ENCODE measurements at places on chromosomes 16 and 17.

- H3K27me3 ChIP-seq, result no peaks in the 10 kb centered on the region
- H3K27ac ChIP-seq, result no peak overlapping the region
- H3K4me3 ChIP-seq, result no peak overlapping the region
- H3K4me1 ChIP-seq, result no peaks in the 10 kb centered on the region
- DNase-seq, result no peak
Observed at GRCh38 chr16:89548344-89549006, 12.0 kb upstream of the RPL13 start.

- H3K4me3 ChIP-seq, result no peak overlapping the region
- no peaks in the 10 kb centered on the region for H3K36me3 ChIP-seq
- no peaks in the 10 kb centered on the region for H3K4me1 ChIP-seq
- no peak overlapping the region for H3K27ac ChIP-seq
- H3K27me3 ChIP-seq, result no peaks in the 10 kb centered on the region
Observed at GRCh38 chr17:33012522-33013033, 20.9 kb downstream of the SPACA3 start.

- H3K27ac ChIP-seq, result no peak overlapping the region
- H3K4me1 ChIP-seq, result peaks cover 33% of the 10 kb centered on the region
- peaks cover 3% of the 10 kb centered on the region for H3K27me3 ChIP-seq
- DNase-seq, result no peak
Observed at GRCh38 chr17:45791041-45791582, 7.0 kb downstream of the CRHR1 start.

DNA sequence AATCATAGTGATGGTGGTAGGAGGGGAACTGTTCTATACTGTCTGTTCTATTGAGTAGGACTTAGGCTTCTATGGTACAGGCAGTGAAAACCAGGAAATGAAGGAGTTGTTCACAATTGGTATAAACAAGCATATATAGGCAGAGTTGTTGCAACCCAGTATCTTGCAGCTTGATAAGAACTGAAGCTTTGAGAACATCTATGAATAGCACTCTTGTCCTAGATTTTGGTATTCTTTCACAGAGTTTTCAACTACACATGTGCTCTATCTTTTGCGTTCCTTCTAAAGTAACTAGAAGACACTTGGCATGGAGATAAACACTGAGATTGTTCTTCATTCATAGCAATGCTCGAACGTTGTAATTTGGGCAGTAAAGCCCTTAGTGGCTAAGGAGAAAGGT lies 91.8 kb downstream of the KCNJ2 start:
- no peaks in the 10 kb centered on the region for H3K4me1 ChIP-seq
- no peak overlapping the region for H3K27ac ChIP-seq
- no peaks in the 10 kb centered on the region for H3K36me3 ChIP-seq
- H3K27me3 ChIP-seq, result no peaks in the 10 kb centered on the region
- DNase-seq, result no peak

- H3K4me1 ChIP-seq, result peaks cover 78% of the 10 kb centered on the region
- no peak overlapping the region for H3K4me3 ChIP-seq
- H3K27me3 ChIP-seq, result no peaks in the 10 kb centered on the region
- no peak for DNase-seq
Observed at GRCh38 chr17:73228748-73229236, 32.9 kb downstream of the CPSF4L start.

- DNase-seq, result no peak
- no peaks in the 10 kb centered on the region for H3K4me1 ChIP-seq
- H3K4me3 ChIP-seq, result no peak overlapping the region
- no peaks in the 10 kb centered on the region for H3K27me3 ChIP-seq
Observed at GRCh38 chr17:68676856-68677255, 75.7 kb upstream of the FAM20A start.

- no peak overlapping the region for H3K27ac ChIP-seq
- no peaks in the 10 kb centered on the region for H3K27me3 ChIP-seq
- no peak for DNase-seq
- no peaks in the 10 kb centered on the region for H3K36me3 ChIP-seq
- H3K4me1 ChIP-seq, result no peaks in the 10 kb centered on the region
Observed at GRCh38 chr16:51549836-51550235, 398.8 kb upstream of the SALL1 start.
